CD4-positive, alpha-beta T cell treated with Interleukin-6 at 100 ng/mL for 8 hours (primary cell): ENCODE measurements at places on chromosomes 13 and 19.

DNA sequence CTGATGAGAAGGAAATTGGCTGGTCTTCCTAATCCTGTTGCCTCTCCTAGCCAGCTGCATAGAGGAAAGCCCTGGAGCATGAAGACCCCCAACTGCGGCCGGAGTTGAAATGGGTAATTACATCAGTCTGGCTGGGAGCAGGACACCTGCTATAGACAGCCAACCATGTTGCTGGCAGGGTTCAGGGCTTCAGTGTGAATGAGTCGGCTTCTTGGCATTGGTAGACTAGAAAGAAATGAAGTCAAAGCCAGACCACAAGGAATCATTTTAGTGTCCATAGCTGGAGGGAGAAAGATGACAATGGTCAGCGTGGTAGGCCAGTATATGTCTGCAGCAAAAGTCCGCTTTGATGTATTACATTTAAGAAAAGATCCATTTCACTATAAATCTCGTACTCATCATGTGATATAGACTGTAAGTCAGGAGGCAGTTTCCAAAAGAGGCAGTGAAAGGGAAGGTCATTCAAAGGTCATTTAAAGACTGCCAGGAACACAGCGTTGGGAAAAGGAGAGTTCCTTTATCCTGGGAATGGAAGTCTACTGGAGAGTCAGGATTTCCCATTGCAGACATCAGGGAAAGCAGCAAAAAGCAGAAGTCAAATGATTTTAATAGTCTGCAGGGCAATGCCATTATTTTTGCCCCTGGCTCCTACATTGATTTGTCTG lies 262.7 kb downstream of the DNAJC15 start:
- no peak for DNase-seq

DNA sequence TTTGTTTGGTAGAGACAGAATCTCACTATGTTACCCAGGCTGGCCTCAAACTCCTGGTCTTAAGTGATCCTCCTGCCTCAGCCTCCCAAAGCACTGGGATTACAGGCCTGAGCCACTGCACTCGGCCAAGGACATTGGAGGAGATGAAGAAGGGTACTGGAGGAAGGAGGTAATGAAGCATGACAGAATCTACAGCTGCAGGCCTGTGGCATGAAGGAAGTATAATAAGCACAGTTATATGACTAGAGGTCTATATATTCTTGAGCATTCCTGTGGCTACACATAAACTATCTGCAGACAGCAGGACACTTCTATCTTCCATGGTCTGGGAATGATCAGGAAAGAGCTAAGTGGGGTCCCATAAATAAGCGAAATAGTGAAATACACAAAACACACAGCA lies 18.2 kb downstream of the ZNF565 start:
- no peak for DNase-seq

- no peak for DNase-seq
Observed at GRCh38 chr13:46229251-46229650, 17.5 kb downstream of the LRRC63 start.

- DNase-seq = no peak
Observed at GRCh38 chr13:59343132-59343531, 820.6 kb downstream of the DIAPH3 start.

DNA sequence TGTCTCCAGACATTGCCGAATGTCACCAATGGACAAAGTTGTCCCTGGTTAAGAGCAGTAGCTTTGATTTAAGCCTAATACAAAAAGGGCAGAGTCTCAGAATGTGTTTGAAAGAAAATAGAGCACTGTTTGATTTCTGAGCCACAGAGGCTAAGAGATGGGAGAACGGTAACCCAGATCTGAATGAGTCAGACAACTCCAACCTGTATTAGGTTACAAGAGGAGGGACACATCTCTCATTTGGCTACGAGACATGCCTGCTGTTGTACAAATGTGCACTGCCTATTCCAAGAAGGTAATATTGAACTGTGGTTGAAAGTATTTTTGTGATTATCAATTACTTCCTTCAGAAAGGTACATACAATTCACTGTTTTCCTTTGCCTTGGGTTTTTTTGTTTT lies 4.9 kb upstream of the HSPH1 start:
- no peak for DNase-seq

GRCh38 chr19:8367327-8368001 lies 3.5 kb downstream of the ANGPTL4 start:
- DNase-seq = no peak

- no peak for DNase-seq
Observed at GRCh38 chr13:113729187-113730019, 29.6 kb upstream of the TMEM255B start.

- no peak for DNase-seq
Observed at GRCh38 chr13:42066542-42066941, 18.1 kb downstream of the DGKH start.

GRCh38 chr19:10052602-10053360 lies 33.3 kb upstream of the SHFL start:
- no peak for DNase-seq

GRCh38 chr19:35742121-35742724 lies at the start of gene IGFLR1:
IGFLR1 (minus strand) TSS chr19:35742452; CDS start chr19:35741180, 1,272 bp downstream.
- peak; percentile 73 for DNase-seq

DNA sequence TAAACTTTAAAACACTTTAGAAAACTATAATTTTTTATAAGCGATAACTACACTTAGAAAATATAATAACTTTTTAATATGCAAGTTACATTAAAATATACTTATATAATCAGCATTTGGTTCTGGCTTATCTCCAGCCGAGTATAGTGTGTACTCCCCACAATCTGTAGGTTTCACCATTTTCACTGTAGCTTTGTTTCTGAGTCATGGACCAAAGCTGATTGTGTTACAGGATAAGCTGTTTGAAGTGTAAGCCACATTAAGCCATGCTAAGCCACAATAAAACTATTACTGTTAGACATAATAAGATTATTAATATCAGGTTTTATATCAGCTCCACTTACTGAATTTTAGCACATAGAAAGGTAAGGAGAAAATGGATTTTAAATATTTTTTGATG lies 43.8 kb downstream of the CCDC122 start:
- DNase-seq = no peak

DNA sequence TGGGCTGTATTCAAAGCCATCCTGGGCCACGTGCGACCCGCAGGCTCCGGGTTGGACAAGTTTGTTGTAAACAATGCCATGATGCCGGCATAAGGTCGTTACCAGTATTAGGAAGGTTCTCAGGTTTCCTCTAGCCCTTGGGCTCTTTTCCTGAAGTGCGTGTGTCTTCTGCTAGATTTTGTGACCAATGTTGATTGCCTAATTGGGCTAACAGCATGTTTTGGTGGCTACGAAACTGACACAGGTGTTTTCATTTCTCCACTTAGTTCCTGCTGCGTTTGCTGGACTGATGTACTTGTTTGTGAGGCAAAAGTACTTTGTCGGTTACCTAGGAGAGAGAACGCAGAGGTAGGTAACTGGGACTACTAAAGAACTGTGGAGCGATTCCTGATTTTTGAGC lies 20.3 kb downstream of the ALOX5AP start:
- no peak for DNase-seq

- no peak for DNase-seq
Observed at GRCh38 chr13:77390391-77390790, 63.5 kb upstream of the MYCBP2 start.

- no peak for DNase-seq
Observed at GRCh38 chr13:48533961-48534600, 1.2 kb upstream of the RCBTB2 start.

GRCh38 chr13:111115061-111115964 lies at the start of gene ARHGEF7:
ARHGEF7 (plus strand) TSS chr13:111115310; CDS start chr13:111115527, 217 bp downstream.
- no peak for DNase-seq

DNA sequence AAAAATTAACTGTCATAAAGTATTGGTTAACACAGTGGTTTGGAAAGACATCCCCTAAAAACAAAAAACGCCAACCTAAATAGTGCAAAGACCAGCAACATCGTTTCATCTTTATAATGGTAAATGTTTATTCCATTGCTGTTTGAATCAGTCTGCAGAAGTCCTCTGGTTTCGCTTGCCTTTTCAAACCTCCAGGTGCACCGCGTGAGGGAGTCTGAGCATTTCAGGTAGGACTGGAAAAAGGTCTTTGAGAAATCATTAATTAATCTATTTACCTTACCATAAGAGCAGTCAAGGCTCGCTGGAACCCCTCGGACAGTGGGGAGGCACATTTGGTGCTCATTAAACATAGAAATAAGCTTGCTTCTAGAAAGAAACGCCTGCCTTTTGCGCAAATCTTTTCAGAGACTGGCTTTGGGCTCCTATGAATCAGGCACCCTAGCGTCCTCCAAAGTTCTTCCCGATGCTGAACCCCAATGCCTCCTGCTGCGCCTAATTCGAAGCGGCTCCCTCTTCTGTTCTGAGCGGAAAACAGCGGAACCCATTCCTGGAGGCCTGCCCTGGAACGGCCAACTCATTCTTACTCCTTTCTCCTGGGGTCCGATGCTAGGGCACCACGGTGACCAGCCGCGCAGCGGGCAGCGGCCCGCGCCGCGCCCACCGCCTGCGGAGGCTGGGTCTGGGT lies 951 bp upstream of the MTUS2 start:
- no peak for DNase-seq

DNA sequence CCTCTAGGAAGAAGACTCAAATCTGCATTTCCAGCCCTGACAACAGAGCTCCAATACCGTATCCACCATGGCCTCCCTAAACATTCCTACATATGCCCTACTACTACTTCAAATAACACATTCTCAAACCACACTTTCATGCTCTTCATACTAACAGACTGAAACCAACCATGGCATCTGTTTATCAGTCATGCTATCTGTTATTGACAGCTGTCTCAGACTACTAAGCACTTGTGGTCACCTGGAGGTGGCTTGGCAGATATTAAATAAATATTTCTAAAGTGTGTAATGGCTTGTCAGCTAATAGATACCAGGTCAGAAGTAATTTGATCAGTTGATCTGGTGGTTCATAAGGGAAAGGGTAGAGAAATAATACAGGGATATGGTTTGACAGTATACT lies 489.1 kb downstream of the DIAPH3 start:
- no peak for DNase-seq
